Naive B cell (primary cell): ENCODE measurements at places on chromosomes 1 and 21. TPM values are rescaled to one million over a fixed set of nuclear protein-coding genes. Genes with fewer than 3 reads are reported as not detected.

DNA sequence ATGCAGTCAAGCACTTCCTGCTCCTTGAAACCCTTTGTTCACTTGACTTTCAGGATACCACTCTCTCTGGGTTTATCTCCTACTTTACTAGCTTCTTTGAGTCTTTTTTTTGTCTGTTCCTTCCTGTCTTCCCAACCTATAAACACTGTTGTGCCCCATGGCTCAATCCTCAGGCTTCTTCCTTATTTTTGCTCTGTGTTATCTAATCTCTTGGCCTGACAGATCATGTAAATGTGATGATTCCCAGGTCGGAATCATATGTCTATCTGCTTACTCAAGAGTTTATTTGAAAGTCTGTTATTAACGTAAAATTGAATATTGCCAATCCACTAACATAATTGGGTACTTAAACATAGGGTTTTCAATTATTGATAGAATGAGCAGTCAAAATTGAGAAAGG lies 171.7 kb upstream of the ST6GALNAC5 start:
- H3K4me3 ChIP-seq: no peak overlapping the region
- no peaks in the 10 kb centered on the region for H3K4me1 ChIP-seq
- H3K36me3 ChIP-seq: no peaks in the 10 kb centered on the region
- no peak overlapping the region for H3K27ac ChIP-seq

DNA sequence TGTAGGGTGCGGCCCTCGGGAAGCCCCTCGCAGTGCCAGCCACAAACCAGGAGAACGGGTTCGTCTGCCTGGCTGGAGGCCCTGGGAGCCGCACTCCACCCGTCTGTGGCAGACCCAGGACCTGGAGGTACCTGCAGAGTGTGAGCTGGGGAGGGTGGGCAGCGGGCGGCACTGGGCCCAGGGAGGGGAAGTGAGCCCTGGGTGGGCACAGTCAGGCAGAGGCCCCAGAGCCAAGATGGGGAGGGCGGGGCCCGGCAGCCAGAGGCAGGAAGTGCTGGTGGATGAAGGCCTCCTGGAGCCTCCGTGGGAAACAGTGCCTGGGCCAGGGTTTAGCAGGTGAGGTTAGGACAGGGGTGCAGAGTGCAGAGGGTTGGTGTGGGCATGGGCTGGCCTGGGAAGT lies 4.0 kb upstream of the PEX10 start:
- H3K4me1 ChIP-seq: peaks cover 35% of the 10 kb centered on the region
- DNase-seq: no peak
- H3K4me3 ChIP-seq: peak overlapping the region; percentile 78

DNA sequence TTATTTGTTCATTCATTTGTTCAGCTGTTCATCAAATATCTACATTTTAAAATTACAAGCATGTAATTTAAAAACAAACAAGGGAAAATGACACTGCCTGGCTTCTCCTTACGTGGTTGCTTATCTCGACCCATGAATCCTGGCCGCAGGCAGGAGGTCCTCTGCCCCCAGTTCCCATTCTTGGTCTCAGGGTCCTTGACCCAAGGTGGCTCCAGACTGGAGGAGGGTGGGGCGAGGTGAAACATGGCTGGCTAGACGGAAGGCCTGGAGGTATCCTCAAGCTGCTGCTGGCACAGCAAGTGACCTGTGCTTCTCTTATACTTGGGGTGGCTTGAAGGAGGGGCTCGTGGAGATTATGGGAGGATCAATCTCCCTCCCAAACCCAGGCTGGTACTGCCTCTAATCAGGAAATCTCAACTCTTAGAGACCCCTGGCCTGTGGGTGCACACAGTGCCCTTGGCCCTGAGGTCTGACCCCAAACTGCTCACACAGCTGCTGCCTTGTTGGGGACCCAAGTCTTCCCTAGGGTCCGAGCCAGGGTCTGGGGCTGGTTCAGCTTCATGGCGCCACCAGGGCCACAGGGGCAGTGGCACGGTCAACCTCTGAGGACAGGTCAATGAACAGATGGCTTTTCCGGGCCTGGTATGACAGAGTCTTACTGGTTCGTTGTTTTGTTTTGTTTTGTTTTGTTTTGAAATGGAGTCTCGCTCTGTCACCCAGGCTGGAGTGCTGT lies 63.7 kb downstream of the SCCPDH start:
- H3K4me1 ChIP-seq: peaks cover 7% of the 10 kb centered on the region
- H3K4me3 ChIP-seq: peak overlapping the region; percentile 82
- DNase-seq: no peak
- peaks cover 29% of the 10 kb centered on the region for H3K27me3 ChIP-seq

The FAM43B gene
- not detected for polyA plus RNA-seq

The IL19 gene
- polyA plus RNA-seq: not detected

DNA sequence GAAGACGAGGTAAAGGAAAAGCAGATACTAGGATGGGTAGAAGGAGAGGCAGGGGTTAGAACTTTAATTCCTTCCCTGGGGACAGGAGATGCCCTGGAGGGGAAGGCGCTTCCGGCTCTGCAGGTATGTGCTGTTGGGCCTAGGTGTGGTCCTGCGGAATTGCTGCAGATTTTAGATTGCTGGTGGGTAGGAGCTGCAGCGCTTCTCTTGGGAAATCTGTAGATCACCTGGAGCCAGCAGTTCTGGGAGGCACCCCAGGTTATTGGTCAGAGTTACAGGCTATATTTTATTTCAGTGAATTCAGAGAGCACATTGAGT lies 1.1 kb downstream of the MGST3 start:
- no peak for DNase-seq
- H3K27me3 ChIP-seq: no peaks in the 10 kb centered on the region
- H3K4me3 ChIP-seq: no peak overlapping the region

GRCh38 chr1:226639631-226640061 lies 91.1 kb downstream of the STUM start:
- H3K27ac ChIP-seq: peak overlapping the region; percentile 89

DNA sequence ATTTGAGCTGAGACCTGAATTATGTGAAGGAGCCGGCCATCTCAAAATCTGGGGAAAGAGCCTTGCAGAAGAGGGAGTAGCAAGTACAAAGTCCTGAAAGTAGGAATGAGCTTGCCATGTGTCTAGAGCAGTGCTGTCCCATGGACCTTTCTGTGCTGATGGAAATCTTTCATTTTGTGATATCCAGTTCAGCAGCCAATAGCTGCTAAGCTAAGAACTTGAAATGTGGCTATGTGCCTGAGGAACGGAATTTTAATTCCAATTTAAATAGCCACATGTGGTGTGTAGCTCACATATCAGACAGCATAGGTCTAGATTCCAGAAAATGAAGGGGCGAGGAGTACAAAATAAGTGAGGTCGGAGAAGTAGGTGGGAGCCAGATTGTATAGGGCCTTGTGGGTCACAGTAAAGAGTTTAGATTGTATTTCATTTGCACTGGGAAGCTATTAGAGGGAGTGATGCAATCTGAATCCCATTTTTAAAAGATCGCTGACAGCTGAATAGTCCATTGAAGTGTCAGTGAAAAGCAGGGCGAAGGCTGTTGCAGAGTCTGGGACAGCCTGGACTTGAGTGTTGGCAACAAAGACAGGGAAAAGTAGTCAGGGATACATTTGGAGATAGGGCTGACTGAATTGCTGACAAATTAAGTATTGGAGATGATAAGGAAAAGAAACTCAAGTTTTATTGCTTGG lies 80.3 kb downstream of the TMEM200B start:
- no peak for DNase-seq
- no peak overlapping the region for H3K4me3 ChIP-seq
- H3K27ac ChIP-seq: no peak overlapping the region

DNA sequence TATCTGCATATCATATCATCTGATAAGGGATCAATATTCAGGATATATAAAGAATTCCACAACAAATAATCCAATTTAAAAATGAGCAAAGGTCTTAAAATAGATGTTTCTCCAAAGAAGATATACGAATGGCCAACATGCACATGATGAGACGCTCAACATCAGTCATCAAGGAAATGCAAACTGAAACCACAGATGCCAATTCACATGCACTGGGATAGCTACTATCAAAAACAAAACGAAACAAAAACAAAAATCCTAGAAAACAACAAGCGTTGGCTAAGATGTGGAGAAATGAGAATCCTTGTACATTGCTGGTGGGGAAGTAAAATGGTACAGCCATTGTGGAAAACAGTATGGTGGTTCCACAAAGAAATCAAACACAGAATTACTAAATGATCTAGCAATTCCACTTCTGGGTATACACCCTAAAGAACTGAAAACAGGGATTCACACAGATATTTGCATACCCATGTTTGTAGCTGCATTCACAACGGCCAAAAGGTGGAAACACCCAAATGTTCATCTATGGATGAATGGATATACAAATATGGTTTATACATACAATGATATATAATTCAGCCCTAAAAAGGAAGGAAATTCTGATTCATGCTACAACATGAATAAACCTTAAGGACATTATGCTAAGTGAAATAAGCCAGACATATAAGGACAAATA lies 79.4 kb downstream of the PCSK9 start:
- H3K27ac ChIP-seq: peak overlapping the region; percentile 47
- no peaks in the 10 kb centered on the region for H3K27me3 ChIP-seq
- DNase-seq: no peak
- no peak overlapping the region for H3K4me3 ChIP-seq

DNA sequence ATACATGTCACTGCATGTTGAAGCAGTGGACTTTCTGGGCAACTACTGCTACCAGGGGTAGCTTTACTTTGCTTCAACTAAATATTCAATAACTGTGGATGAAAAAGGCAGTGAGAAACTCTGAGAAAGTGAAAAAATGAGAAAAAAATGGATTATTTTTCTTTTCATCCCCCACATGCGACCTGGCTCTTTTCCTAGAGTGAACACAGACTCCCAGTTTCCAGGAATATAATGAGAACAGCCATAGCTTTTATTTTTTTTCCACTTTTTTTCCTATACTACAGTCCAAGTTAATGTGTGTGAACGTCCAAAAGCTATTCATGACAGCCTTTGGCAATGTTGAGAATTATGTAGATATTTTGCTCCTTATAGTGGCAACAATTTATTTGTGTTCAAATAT lies 230.4 kb downstream of the DNM3 start:
- H3K4me3 ChIP-seq: no peak overlapping the region
- peaks cover 4% of the 10 kb centered on the region for H3K4me1 ChIP-seq
- no peaks in the 10 kb centered on the region for H3K36me3 ChIP-seq

- H3K27ac ChIP-seq: no peak overlapping the region
- no peaks in the 10 kb centered on the region for H3K27me3 ChIP-seq
- no peaks in the 10 kb centered on the region for H3K4me1 ChIP-seq
- H3K36me3 ChIP-seq: no peaks in the 10 kb centered on the region
- no peak for DNase-seq
These were observed 117.8 kb downstream of the HHAT start for GRCh38 chr1:210446479-210446878.

DNA sequence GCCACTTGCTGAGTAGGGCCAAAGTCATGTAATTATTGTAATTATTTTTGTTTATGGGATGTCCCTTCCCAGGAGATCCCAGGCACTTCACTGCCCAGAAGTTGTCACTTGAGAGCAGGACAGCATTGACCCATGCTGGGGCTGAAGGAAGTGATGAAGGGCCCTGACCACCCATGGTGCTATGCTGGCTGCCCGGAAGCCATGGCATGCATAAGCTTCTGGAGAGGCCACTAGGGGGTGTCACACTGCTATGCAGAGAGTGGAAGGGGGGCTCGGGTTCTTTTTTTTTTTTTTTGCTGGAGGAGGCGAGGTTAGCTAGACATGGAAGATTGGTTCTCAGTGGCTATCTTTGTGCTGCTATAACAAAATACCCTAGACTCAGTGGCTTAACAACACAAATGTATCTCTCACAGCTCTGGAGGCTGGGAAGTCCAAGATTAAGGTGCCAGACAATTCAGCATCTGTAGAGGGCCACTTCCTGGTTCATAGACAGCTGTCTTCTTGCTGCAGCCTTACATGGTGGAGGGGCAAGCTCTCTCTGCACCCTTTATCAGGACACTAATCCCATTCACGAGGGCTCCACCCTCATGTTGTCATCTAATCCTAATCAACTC lies 84.9 kb downstream of the CNIH3 start:
- no peak for DNase-seq
- H3K4me3 ChIP-seq: no peak overlapping the region
- no peak overlapping the region for H3K27ac ChIP-seq
- no peaks in the 10 kb centered on the region for H3K36me3 ChIP-seq

The KCNJ10 gene
- polyA plus RNA-seq: not detected

DNA sequence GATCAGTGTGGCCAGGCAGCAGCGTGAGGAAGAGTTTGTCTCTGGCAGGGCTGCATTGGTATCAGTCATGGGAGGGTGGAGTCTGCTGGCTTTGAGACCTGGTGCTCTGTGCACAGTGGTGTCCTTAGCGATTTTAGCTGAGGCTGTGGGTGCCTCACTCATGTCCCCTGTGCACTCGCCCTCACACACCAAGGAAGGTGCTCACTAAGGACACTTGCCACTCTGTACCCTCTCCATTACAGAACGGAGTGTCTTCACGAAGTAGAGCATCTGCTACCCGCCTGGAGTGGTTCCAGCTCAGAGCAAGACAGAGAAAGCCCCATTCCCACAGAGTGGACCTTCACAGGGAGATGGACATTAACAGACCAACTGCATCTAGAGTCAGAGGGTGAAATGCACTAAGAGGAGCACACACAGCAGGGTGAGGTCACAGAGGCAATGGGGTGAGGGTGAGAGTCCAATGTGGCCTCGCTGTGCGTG lies 117.9 kb downstream of the MATN1 start:
- no peak overlapping the region for H3K27ac ChIP-seq
- DNase-seq: no peak
- H3K4me1 ChIP-seq: no peaks in the 10 kb centered on the region
- no peak overlapping the region for H3K4me3 ChIP-seq

DNA sequence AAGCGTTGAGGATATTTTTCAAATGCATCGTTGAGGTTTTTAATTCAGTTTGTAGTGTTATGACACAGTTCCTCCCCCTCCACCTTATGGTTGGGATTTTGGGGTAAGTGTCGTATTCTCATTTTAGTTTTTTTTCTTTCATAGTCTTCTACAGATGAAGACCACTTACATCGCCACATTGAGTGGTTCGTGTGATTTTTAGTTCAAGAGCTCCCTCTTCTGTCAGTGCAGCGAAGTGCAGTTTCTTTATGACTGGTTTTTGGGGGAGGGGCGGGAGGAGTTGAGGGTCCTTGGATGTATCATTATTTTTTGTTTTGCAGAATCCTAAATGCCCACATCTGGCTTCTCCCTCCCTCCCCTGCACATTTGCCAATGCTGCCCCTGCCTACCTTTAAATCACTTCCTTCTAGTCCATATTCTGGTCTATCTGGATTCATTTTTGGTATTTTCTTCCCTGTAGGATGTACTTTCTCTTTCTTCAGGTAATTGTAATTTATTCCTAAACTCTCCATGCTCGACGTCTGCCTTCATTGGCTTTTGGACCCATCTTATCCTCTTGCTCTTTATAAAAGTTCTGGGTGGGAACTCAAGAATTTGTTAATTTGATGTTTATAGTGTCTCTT lies 433.1 kb downstream of the CAMTA1 start:
- no peaks in the 10 kb centered on the region for H3K4me1 ChIP-seq
- H3K4me3 ChIP-seq: no peak overlapping the region
- H3K27ac ChIP-seq: no peak overlapping the region
- H3K27me3 ChIP-seq: peaks cover 25% of the 10 kb centered on the region

GRCh38 chr1:155175281-155175926 lies 1.8 kb downstream of the TRIM46 start:
- peak overlapping the region; percentile 51 for H3K4me3 ChIP-seq
- H3K27ac ChIP-seq: no peak overlapping the region
- DNase-seq: no peak
- peaks cover 41% of the 10 kb centered on the region for H3K4me1 ChIP-seq
- no peaks in the 10 kb centered on the region for H3K27me3 ChIP-seq

The ZBTB18 gene
- 11.1 TPM for polyA plus RNA-seq

The CELA2A gene
- not detected for polyA plus RNA-seq

- peak overlapping the region; percentile 35 for H3K4me3 ChIP-seq
- H3K27me3 ChIP-seq: no peaks in the 10 kb centered on the region
- no peaks in the 10 kb centered on the region for H3K36me3 ChIP-seq
- no peak for DNase-seq
These were observed 51.5 kb upstream of the EPS8L3 start for GRCh38 chr1:109814993-109815786.

The RGS7 gene
- 0.29 TPM for polyA plus RNA-seq

The COL8A2 gene
- polyA plus RNA-seq: not detected
